Progenitor cell of endocrine pancreas (in vitro differentiated cells): ENCODE measurements at places on chromosomes 5 and 9. TPM values are rescaled to one million over a fixed set of nuclear protein-coding genes. Genes with fewer than 3 reads are reported as not detected.

- no peak for DNase-seq
Measured at GRCh38 chr5:1655496-1656270, 131.9 kb upstream of the LPCAT1 start.

DNA sequence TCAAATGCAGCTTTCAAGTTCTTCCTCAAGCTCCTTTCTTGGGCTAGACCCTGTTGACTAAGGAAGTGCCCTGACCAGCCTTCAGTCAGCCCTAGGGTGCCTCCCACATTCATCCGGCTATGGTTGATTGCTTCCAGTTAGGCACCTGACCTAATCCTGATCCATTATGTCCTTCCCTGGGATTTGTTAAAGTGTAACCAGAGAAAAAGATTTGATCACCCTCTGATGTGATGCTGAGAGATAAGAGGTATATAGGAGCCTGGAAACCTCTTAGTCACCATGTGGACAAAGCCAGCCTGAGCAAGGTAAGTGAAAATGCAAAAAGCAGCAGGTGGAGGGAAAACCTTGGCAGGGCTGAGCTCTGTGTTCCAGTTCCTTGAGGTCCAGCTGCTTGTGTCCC, 178.8 kb upstream of the ERCC6L2 start:
- no peak for DNase-seq

GRCh38 chr9:117412841-117413240, 2.0 kb downstream of the ASTN2 start:
- no peak for DNase-seq

DNA sequence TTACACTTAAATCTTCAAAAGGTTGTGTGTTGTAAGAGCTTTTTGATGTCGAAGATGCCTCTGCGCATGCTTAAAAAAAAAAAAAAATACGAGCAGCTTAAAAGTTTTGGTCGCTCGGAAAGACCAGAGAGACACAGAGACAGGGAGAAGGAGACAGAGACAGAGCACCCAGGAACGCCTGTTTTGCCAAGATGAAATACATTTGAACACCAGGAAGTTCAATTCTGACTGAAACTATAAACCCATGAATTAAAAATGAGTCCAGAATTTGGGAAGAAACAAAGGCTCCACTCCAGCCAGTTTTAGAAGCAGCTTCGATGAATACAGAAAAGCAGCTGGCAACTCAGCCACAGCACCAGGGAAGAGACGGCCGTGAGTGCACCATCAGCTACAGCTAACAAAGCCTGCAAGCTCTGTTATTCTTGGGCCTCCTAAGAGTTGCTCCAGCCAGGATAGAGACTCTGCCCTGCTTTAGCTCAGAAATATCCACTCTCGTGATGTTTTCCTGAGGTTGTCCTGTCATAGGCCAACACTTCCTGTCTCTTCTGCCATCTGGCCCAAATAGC, 2.5 kb upstream of the ZNF474 start:
- no peak for DNase-seq

GRCh38 chr5:85647349-85648127, 970.2 kb upstream of the COX7C start:
- no peak for DNase-seq

DNA sequence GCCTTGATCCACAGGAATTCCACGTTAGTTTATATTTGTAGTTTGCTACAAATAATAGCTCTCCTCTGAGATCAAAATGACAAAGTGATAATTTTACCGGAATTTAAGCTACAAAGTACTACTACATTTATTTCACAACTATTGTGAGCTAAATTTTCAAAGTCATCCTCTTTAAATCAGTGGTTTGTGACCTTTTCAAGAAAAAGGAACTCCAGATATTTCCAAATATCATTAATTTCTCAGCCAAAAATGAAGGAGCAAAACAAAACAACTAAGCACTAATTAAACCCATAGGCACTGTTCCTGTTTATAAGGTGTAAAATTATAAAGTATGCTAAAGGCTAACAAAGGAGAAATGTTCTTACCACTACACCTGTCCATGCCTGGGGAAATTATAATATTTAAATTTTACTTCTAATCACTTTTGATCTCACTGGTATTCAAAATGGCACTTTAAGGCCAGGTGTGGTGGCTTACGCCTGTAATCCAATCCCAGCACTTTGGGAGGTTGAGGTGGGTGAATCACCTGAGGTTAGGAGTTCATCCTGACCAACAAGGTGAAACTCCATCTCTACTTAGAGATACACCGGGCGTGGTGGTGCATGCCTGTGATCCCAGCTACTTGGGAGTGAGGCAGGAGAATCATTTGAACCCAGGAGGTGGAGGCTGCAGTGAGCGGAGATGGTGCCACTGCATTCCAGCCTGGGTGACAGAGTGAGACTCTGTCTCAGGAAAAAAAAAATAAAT, 77.5 kb downstream of the CEMIP2 start:
- no peak for DNase-seq

DNA sequence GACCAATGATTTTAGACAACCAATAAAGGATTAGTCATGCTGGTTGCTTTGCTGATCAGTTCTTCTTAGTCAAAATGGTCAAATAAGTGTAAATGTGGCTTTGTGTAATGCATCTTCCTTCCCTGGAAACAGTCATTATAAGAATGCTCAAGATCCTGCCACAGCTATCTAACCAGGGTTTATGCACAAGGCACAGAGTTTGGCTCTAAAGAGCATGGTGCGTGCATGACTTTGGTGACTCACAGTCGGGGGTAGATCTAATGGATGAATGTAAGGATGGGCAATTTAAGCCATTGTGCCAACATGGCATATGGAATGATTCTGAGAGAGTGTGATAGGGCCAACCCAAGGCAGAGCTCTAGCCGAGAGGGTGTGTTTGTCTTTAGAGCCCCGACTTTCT, 6.5 kb downstream of the LIX1 start:
- DNase-seq: no peak

GRCh38 chr9:136857581-136858412, 5.7 kb downstream of the MAMDC4 start:
- DNase-seq: peak; percentile 10

GRCh38 chr9:14434158-14434504, 120.2 kb upstream of the NFIB start:
- no peak for DNase-seq

DNA sequence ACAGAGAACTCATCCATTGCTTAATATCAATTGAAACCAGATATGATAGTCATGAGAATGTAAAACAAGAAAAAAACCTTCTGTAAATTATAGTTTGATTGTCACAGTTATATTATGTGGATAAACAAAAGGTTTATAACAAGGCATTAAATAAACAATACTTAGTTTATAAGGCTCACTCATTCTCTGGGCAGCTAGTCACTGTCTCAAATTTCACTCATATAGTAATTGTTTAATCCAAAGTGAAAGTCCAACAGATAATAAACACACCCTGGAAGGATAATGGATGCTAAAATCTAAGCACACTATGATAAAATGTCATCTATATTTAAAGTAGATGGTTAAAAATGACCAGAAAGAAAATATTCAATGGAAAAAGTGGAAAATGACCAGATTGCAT, 30.8 kb upstream of the SLC12A2 start:
- DNase-seq: no peak

DNA sequence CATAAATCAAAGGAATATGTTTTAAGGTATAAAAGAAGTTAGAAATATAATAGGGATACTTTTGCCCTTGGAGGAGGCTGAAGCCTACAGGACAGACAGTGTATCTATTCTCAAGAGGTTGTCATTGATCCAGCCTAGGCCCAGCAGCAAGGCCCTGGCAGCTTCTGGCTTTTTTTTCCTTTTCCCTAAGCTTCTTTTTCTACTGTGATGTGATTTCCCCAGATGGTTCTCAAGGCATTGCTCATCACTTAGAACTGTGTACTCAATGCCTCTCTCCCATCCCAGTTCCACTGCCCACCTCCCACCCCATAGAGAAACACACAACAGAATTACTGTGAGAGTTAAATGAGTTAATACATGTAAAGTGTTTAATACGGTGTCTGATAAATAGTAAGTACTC, 88.6 kb downstream of the SLC44A1 start:
- DNase-seq: no peak

DNA sequence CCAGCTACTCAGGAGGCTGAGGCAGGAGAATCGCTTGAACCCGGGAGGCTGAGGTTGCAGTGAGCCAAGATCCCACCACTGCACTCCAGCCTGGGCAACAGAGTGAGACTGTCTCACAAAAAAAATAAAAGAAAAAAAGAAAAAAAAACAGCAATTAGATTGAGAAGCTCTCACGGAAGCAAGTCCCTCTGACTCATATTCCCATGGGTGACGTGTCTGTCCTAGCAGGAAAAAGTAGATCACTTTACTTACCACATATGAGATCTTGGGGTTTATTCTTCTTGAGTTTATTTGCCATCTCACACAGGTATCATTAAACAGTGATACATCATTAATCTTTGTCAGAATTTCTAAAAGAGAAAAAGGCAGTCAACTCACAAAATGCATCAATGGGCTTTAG, 62.6 kb downstream of the SUSD1 start:
- no peak for DNase-seq

GRCh38 chr9:137814841-137815240, 62.7 kb upstream of the CACNA1B start:
- no peak for DNase-seq

DNA sequence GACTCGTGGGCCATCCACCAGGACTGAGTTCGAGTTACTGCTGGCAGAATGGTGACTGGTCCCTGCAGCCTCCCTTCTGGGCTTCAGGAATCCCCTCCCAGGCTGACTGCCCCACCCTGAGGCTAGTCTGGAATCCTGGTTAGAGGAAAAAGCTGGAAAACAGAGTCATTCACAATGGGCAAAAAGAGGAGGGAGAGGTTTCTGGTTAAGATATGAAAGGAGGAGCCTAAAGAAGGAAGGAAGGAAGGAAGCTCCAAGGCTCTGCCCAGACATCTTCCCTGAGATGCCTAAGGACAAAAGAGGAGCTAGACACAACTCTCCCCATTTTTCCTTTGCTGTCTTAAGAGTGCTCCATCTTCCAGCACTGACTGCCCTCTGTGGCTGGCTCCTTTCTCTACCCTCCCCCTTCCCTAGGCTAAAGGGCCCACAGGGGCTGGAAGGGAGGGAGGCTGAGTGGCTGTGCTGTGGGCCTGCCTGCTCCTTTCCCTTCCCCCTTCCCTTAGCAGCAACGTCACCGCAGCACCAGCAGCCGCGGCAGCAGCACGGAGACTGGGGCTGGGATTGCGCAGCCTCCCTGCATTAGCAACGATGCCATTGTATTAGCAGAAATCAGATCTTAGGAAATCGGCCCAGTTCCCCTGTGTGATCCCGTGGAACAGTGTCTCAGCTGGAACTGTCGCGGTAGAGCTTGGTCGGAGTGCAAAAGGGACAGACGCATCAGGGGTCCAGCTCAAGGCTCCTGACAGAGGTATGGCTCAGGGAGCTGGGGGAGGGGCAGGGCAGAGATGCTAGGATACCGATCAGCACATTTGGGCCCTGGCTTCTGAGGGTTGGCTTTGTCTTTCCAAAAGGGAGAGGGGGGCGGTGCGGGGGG, 48.7 kb downstream of the RUSC2 start:
- DNase-seq: peak; percentile 27

GRCh38 chr5:162514116-162514515, 446.5 kb downstream of the GABRG2 start:
- no peak for DNase-seq

- no peak for DNase-seq
Measured at GRCh38 chr5:56434986-56435385, 201.9 kb upstream of the ANKRD55 start.

DNA sequence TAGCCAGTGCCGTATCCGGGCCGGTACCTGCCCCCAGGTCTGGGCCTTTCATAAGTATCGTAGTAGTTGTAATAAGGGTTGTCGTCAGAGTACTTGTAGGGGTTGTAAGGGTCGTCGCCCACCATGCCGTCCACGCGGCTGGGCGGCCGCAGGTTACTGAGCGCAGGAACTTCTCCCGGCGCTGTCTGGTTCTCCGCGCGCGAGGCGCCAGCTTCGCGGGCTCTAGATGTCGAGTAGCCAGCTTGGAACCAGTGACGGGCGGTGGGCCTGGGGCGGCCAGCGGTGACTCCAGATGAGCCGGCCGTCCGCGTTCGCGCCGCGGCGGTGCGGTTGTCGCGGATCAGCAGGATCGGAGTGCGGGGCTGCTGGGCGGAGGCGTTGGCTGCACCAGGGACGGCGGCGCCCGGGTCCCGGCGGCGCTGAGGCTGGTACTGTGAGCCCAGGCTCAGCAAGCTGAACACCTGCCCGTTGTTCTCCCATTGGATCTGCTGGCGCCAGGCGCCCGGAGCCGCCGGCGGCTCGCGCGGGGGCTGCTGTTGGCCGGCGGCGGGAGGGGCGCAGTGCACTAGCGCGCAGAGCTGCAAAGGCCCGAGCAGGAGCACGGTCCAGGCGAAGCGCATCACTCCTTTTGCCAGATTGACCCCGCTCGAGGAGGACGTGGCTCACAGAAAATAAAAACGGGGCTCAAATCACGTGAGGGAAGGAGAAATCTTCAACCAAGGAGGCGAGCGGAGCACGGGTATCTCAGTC, 518 bp downstream of the LOX start:
- DNase-seq: peak; percentile 22

- no peak for DNase-seq
Measured at GRCh38 chr5:19886123-19886917, 101.7 kb downstream of the CDH18 start.

- DNase-seq: no peak
Measured at GRCh38 chr5:65076251-65076869, 307.6 kb downstream of the CWC27 start.

GRCh38 chr9:98132806-98133631, 14.0 kb upstream of the TRIM14 start:
- no peak for DNase-seq

GRCh38 chr9:69186841-69187611, 12.9 kb downstream of the TJP2 start:
- DNase-seq: no peak

GRCh38 chr9:129889941-129890717, 54.9 kb downstream of the USP20 start:
- DNase-seq: no peak

DNA sequence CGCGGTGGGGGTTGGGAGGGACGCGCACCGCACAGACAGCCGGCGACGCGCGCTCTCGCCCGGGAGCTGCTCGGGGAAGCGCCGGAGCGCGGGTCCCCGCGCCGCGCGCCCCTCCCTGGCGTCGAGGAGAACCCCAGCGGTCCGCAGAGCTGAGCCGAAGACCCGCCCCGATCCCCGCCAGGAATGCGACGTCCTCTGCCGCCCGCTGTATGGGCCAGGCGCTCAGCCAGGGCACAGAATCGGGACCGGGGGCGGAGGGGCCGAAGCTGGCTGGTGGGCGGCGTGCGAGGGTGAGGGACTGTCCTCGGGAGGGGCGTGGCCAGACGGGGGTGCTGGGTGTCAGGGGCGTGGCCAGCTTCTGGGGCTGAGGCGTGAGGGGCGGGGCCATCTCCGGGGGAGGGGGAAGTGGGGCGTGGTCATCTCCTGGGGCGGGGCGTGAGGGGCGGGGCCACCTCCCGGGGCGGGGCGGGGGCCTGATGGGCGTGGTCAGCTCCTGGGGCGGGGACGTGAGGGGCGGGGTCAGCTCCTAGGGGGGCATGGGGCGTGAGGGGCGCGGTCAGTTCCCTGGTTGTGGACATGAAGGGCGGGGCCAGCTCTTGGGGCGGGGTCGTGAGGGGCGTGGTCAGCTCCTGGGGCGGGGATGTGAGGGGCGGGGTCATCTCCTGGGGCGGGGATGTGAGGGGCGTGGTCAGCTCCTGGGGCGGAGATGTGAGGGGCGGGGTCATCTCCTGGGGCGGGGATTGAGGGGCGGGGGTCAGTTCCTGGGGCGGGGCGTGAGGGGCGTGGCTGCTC, 965 bp downstream of the PTGDS start:
- no peak for DNase-seq

The PCDHGA6 gene
- total RNA-seq: 0.60 and 0.80 TPM in 2 replicates

The HRH2 gene
- total RNA-seq: 1.2 and 1.5 TPM in 2 replicates

The CTNND2 gene
- total RNA-seq: 143 and 163 TPM in 2 replicates

The TMEM232 gene
- 7.1 and 8.4 TPM in 2 replicates for total RNA-seq

The PRR16 gene
- total RNA-seq: 0.22 TPM in 1 of 2 replicates, not detected in the other

The ERAP2 gene
- not detected in 2 replicates for total RNA-seq

The PCDHGA3 gene
- total RNA-seq: 0.80 and 0.81 TPM in 2 replicates

The BAG1 gene
- 67.7 and 71.5 TPM in 2 replicates for total RNA-seq

The ARRDC1 gene
- total RNA-seq: 64.0 and 74.9 TPM in 2 replicates

The KIF4B gene
- not detected in 2 replicates for total RNA-seq
